ENCODE measurements at places on chromosomes 5 and 9.

- no peak for ATAC-seq
These were observed 72.3 kb upstream of the STARD4 start for GRCh38 chr5:111584651-111585050.

DNA sequence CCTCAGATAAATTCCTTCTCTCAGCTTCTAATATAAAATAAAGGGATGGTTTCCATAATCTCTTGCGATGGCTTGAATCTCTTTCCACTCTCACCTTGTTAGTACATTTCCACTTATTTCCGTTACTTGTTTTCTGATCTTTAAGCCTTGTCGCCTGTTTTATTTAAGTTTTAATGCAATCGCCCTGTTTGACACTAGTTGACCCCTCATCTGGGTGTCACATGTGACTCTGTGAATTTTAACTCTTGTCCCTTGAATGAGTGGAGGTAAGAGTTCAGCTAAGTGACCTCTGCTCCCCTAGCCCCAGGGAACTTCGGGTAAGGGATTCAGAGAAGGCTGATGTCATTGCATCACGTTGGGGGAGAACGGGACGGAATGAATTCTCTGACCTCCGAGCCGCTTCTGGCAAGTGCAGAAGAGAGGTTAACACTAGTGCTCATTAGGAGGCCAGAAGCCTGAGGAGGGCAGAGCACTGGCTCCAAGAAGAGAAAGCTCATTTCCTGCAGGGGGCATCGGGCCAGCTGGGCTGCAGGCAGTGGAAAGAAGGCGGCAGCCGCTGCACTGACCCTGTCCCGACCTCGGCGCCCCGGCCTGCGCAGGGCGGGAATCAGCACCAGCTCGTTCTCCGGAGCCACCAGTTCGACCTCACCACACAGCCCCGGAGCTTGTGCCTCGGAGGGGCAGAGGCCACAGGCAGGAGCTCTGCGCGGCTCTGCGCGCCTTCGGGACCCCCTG lies 569 bp downstream of the HINT2 start:
- peak; percentile 43 for ATAC-seq

- no peak for ATAC-seq
These were observed 10.0 kb upstream of the GRIN1 start for GRCh38 chr9:137128862-137129455.

GRCh38 chr5:87361031-87361445 lies 51.7 kb downstream of the CCNH start:
- ATAC-seq: peak; percentile 58

DNA sequence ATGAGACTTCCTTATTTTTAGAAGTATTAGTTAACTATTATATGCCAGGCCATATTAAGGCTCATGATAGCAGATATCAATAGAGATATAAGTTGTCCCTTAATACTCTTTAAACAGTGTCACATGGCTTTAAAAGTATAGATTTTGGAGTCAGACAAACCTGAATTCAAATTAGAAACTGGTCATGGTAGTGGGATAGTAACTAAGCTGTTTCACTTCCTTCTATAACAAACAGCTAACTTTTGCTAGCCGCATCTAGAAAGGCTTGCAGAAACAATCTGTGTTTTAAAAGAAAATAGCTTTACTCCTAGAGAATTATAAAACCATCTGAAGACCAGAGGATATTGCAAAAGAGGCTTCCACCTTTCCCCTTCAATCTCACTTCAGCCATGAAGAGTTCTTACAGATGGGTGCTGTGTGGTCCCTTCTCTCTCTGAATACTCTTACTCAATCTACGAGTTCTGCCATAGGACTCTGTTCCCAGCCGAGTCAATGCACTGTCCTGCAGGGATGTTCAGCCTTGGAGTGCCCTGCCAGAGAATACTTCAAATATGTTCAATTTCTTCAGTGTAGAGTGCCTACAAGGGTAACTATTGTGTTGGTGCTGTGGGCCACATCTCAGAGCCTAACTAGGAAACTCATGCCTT lies 810.2 kb downstream of the EFNA5 start:
- ATAC-seq: no peak

DNA sequence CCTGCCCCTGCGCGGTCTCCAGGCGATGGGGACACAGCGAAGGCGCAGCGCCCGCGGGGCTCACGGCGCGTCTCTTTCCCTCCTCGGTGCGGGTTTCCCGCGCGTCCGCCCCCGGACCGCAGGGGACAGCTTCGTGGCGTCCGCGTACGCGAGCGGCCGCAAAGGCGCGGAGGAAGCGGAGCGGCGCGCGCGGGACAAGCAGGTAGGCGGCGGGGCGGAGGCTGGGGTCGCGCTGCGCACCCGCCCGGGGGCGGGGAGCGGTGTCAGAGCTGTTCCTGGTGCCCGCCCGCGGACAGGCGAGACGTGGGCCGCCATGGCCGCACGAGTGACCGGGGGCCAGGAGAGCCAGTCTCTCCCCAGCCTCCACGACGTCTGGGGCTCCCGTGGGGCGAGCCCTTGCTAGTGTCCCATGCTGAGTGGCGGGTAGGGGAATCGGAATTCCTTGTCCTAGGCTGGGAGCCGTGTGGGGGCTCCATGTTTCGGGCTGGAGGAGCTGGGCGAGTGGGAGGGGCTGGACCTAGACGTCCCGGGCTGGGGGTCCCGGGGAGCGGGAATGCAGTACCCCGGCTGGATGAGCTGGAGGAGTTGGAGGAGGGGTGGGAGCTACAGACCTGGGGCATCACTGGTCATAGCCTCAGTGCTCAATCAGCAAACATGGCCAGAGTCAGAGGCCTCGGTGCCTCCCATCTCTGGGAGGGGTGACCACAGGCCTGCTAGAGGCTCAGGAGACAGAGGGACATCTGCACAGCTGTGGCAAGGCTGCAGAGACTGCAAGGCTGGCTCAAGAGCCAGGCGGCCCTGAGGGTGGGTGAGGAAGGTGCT lies 968 bp downstream of the NKD2 start:
- ATAC-seq: no peak

GRCh38 chr5:60586307-60586901 lies 113.6 kb downstream of the DEPDC1B start:
- ATAC-seq: no peak

- ATAC-seq: no peak
These were observed 230.3 kb upstream of the MVB12B start for GRCh38 chr9:126096340-126096739.

GRCh38 chr5:98308960-98309359 lies 464.5 kb upstream of the RGMB start:
- ATAC-seq: no peak
